A549 treated with GW870086 at 1 μM for 4 hours (cell line): ENCODE measurements at places on chromosomes 4 and X. TPM values are rescaled to one million over a fixed set of nuclear protein-coding genes. Genes with fewer than 3 reads are reported as not detected.

Gene AMBN
- not detected in 5 replicates for total RNA-seq

Gene TCEANC
- 0.51 to 0.91 TPM (median 0.64 TPM) in 5 replicates for total RNA-seq

Gene CT45A10
- 0.41 to 1.1 TPM in 2 of 5 replicates, not detected in the others for total RNA-seq

Gene SSX3
- not detected in 5 replicates for total RNA-seq

Gene GNRHR
- not detected in 5 replicates for total RNA-seq

Gene SRPX
- total RNA-seq, result 7.3 to 8.4 TPM (median 7.9 TPM) in 5 replicates

Gene HTN1
- total RNA-seq, result not detected in 5 replicates

Gene NPNT
- total RNA-seq, result 0.28 to 0.48 TPM (median 0.40 TPM) in 5 replicates

Gene SLC6A14
- total RNA-seq, result 0.03 TPM in 1 of 5 replicates, not detected in the others

Gene ABLIM2
- 3.3 to 5.4 TPM (median 5.0 TPM) in 5 replicates for total RNA-seq

Gene ETDA
- total RNA-seq, result not detected in 5 replicates

Gene CCNA2
- total RNA-seq, result 35.5 to 49.8 TPM (median 43.8 TPM) in 5 replicates
